Stimulated activated CD8-positive, alpha-beta memory T cell treated with anti-CD3 and anti-CD28 coated beads, Interleukin-2, amount 100 ng/mL, for 1 hour (primary cell): ENCODE measurements at places on chromosomes 6 and 20.

- DNase-seq, result no peak
These were observed 13.9 kb downstream of the JAG1 start for GRCh38 chr20:10659651-10660601.

- no peak for DNase-seq
These were observed 45.1 kb upstream of the NEDD9 start for GRCh38 chr6:11277275-11278206.

- DNase-seq, result no peak
These were observed 103.8 kb upstream of the FLRT3 start for GRCh38 chr20:14441201-14441600.

GRCh38 chr6:6635291-6635690 lies 46.8 kb downstream of the LY86 start:
- no peak for DNase-seq

DNA sequence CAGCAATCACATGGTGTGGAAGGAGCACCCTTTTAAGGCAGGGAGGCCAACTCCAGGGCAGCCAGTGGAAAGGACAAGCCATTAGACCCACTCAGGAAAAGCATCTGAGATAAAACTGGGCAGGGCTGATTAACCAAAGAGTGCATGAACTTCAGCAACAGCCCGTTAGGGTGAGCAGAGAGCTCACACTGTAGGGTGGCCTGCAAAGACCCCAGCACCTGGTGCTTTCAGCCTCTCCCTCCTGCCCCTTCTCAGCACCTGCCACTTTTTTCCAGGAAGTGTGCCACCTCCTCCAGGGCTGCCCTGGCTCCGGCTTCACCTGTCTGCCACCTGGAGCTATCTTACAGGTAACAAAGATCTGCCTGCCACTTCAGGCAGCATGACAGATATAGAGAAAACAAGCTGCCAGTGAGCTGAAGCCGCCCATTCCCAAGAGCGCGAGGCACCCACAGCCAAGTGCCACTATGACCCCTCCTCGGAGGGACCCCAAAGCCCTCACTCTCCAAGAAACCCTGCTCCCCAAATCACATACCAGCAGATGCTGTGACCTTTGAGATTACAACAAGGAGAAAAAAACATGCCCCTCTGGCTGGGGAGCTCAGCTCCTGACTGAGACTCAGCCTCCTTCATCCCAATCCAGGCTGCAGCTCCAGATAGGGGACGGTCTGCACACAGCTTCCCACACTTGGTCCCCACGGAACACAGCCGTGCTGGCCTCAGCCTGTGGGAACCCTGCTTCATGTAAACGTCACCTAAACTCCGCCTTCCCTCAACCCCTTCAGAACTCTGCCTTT lies 71.2 kb downstream of the ABHD12 start:
- no peak for DNase-seq
